H9 (cell line): ENCODE measurements at places on chromosomes 2 and 18. TPM values are rescaled to one million over a fixed set of nuclear protein-coding genes. Genes with fewer than 3 reads are reported as not detected.
A peak's percentile ranks its signal among the peaks of the same experiment; 100 is the strongest.

The GPD2 gene
- total RNA-seq, result 46.0 and 46.3 TPM in 2 replicates

The DSG2 gene
- 104 and 107 TPM in 2 replicates for total RNA-seq

The SIX2 gene
- 0.15 TPM in 1 of 2 replicates, not detected in the other for total RNA-seq

The SNORC gene
- 0.61 and 1.1 TPM in 2 replicates for total RNA-seq

The AKAIN1 gene
- total RNA-seq, result not detected in 2 replicates

The SPATA3 gene
- total RNA-seq, result not detected in 2 replicates

The GKN2 gene
- total RNA-seq, result not detected in 2 replicates

The COL4A4 gene
- 0.92 and 1.2 TPM in 2 replicates for total RNA-seq

The KIDINS220 gene
- total RNA-seq, result 27.9 and 29.3 TPM in 2 replicates

The CABLES1 gene
- 24.1 and 27.1 TPM in 2 replicates for total RNA-seq

The PAX8 gene
- not detected in 2 replicates for total RNA-seq

DNA sequence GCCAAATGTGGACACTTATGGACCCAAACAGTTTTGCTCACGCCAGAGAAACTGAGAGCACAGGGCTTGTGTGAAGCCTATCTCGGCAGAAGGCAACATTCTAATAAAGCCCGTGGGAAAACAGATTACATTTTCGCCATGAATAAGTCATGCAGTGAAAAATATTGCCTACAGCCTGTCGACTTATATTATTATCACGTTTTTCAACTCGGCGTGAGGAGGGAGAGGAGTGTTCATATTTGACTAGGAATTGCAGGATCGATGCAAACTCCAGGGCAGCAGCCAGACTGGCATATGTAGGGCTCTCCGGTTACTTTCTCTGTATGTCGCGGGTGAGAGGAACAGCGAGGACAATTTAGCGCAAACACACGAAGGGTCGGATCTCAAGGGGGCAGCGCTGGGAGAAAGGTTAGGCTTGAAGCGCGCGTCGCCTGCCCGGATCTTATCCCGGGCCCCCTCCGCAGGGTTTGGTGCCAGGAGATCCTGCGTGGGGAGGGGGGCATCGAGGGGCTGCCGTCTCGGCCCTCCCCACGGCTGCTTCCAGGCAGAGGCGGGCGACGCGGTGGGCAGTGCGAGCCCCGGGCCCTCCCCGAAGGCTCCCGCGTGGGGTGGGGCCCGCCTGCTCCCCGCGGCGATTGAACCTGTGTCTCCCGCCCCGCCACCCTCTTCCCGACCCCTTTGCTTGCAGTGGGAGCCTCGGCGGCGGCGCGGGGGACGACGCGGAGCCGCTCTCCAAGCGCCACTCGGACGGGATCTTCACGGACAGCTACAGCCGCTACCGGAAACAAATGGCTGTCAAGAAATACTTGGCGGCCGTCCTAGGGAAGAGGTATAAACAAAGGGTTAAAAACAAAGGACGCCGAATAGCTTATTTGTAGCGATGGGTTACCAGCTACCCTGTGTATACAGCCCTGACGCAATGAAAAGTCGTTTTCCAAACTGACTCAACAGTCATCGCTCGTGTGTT lies 4.4 kb downstream of the ADCYAP1 start:
- H3K36me3 ChIP-seq, result no peaks in the 10 kb centered on the region
- DNase-seq, result peak; percentile 36
- H3K27me3 ChIP-seq, result peaks cover 73% of the 10 kb centered on the region
- no peak overlapping the region for H3K27ac ChIP-seq
- peak overlapping the region; percentile 50 for H3K4me3 ChIP-seq

DNA sequence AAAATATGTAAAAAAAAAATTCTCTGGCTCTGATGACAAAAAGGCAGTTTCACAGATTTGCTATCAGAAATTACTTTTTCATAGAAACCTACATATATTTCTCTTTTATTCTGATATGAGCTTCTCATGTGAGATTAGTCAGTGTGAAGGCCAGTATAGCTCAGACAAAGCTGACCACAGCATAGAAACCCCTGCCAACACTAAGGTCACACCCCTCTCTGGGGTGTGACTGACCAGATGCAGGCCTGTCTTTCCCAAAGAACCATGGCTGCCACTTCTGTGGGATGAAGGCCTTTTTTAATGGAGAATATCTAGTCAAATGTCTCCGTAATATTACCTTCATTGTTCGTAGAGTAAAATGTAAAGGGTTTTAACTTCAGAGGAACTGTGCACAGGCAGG lies 330.3 kb upstream of the KCNJ3 start:
- H3K27ac ChIP-seq, result no peak overlapping the region
- H3K4me3 ChIP-seq, result no peak overlapping the region
- H3K27me3 ChIP-seq, result no peaks in the 10 kb centered on the region

- no peaks in the 10 kb centered on the region for H3K27me3 ChIP-seq
- H3K4me3 ChIP-seq, result no peak overlapping the region
- peaks cover 3% of the 10 kb centered on the region for H3K4me1 ChIP-seq
- no peak for DNase-seq
- no peaks in the 10 kb centered on the region for H3K36me3 ChIP-seq
- no peak overlapping the region for H3K27ac ChIP-seq
Observed at GRCh38 chr2:50397992-50398765, 633.8 kb downstream of the NRXN1 start.

GRCh38 chr2:232533944-232534710 lies 5.4 kb upstream of the CHRNG start:
- H3K36me3 ChIP-seq, result no peaks in the 10 kb centered on the region
- no peak overlapping the region for H3K27ac ChIP-seq
- no peak for DNase-seq
- no peaks in the 10 kb centered on the region for H3K27me3 ChIP-seq
- H3K4me1 ChIP-seq, result peaks cover 4% of the 10 kb centered on the region; the same call in 1 of the 2 replicates
- H3K4me3 ChIP-seq, result no peak overlapping the region

DNA sequence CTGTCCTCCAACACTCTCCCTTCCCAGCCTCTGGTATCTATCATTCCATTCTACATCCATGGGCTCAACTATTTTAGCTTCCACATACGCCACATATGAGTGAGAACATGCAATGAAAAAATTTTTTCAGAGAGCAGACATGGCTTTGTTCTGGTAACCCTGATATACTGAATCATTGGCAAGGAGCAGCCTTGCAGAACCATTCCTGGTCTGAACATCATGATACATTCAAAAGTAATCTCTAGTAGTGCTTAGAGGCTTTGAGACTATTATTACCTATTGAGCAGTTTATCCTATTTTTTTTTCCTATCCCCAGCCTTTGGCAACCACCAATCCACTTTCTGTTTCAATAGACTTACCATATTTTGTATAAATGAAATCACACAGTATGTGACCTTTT lies 393.1 kb upstream of the KCNH7 start:
- no peak overlapping the region for H3K27ac ChIP-seq
- no peaks in the 10 kb centered on the region for H3K4me1 ChIP-seq
- no peaks in the 10 kb centered on the region for H3K27me3 ChIP-seq
- no peaks in the 10 kb centered on the region for H3K36me3 ChIP-seq
- no peak overlapping the region for H3K4me3 ChIP-seq
- no peak for DNase-seq

- H3K27me3 ChIP-seq, result no peaks in the 10 kb centered on the region
- no peak overlapping the region for H3K27ac ChIP-seq
- no peak for DNase-seq
- peaks cover 4% of the 10 kb centered on the region; the same call in 1 of the 2 replicates for H3K4me1 ChIP-seq
- H3K4me3 ChIP-seq, result no peak overlapping the region
Observed at GRCh38 chr18:44869533-44869932, 188.8 kb downstream of the SETBP1 start.

- peaks cover 7% of the 10 kb centered on the region; the same call in 1 of the 2 replicates for H3K4me1 ChIP-seq
- no peaks in the 10 kb centered on the region for H3K36me3 ChIP-seq
- no peak for DNase-seq
- no peak overlapping the region for H3K4me3 ChIP-seq
- H3K27me3 ChIP-seq, result no peaks in the 10 kb centered on the region
Observed at GRCh38 chr18:25283781-25284180, 68.2 kb downstream of the ZNF521 start.

- no peak overlapping the region for H3K27ac ChIP-seq
- H3K27me3 ChIP-seq, result no peaks in the 10 kb centered on the region
- peaks cover 3% of the 10 kb centered on the region; the same call in 1 of the 2 replicates for H3K4me1 ChIP-seq
- no peak for DNase-seq
Observed at GRCh38 chr18:31500051-31500688, 2.2 kb downstream of the DSG2 start.

DNA sequence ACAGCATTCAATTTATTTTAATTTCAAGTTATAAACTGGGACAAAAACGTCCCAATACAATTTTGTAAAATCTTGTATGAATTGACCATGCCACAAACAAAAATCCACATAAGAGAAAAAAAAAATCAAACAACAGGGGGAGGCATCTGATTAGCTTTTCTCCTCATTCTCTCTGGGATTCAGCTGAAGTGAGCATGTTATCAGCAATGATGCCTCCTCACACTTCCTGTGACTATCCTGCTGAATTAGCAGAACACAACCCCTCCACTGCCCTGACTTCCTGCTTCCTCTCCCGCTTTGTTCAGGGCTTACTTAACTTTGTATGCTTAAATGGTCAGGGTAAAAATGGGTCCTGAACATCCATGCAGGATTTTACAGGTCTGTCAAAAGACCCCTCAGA lies 132.2 kb upstream of the ITGB6 start:
- H3K4me3 ChIP-seq, result no peak overlapping the region
- no peaks in the 10 kb centered on the region for H3K27me3 ChIP-seq
- H3K36me3 ChIP-seq, result no peaks in the 10 kb centered on the region
- no peak overlapping the region for H3K27ac ChIP-seq
- no peak for DNase-seq

GRCh38 chr18:36382854-36383253 lies 85.3 kb downstream of the FHOD3 start:
- no peak overlapping the region for H3K27ac ChIP-seq
- H3K4me3 ChIP-seq, result no peak overlapping the region
- no peaks in the 10 kb centered on the region for H3K4me1 ChIP-seq
- DNase-seq, result no peak

- no peaks in the 10 kb centered on the region for H3K4me1 ChIP-seq
- no peak overlapping the region for H3K27ac ChIP-seq
- no peak for DNase-seq
- H3K27me3 ChIP-seq, result no peaks in the 10 kb centered on the region
- no peak overlapping the region for H3K4me3 ChIP-seq
Observed at GRCh38 chr18:11957636-11958035, 23.7 kb upstream of the IMPA2 start.

- H3K4me1 ChIP-seq, result no peaks in the 10 kb centered on the region
- no peak overlapping the region for H3K27ac ChIP-seq
- H3K27me3 ChIP-seq, result no peaks in the 10 kb centered on the region
- H3K36me3 ChIP-seq, result no peaks in the 10 kb centered on the region
- no peak for DNase-seq
Observed at GRCh38 chr18:77223221-77223639, 26.4 kb upstream of the GALR1 start.

- H3K27me3 ChIP-seq, result no peaks in the 10 kb centered on the region
- DNase-seq, result no peak
- H3K27ac ChIP-seq, result no peak overlapping the region
- H3K4me3 ChIP-seq, result no peak overlapping the region
Observed at GRCh38 chr18:48455555-48456478, 46.6 kb upstream of the ZBTB7C start.

GRCh38 chr2:3483986-3484960 lies 35.1 kb downstream of the ADI1 start:
- H3K4me3 ChIP-seq, result no peak overlapping the region
- no peaks in the 10 kb centered on the region for H3K4me1 ChIP-seq
- peaks cover 23% of the 10 kb centered on the region for H3K36me3 ChIP-seq

GRCh38 chr2:151672277-151672676 lies 62.0 kb downstream of the NEB start:
- no peak overlapping the region for H3K4me3 ChIP-seq
- no peaks in the 10 kb centered on the region for H3K27me3 ChIP-seq
- no peaks in the 10 kb centered on the region for H3K36me3 ChIP-seq
- H3K27ac ChIP-seq, result no peak overlapping the region

- no peak overlapping the region for H3K27ac ChIP-seq
- H3K27me3 ChIP-seq, result no peaks in the 10 kb centered on the region
- no peaks in the 10 kb centered on the region for H3K4me1 ChIP-seq
- DNase-seq, result no peak
- H3K36me3 ChIP-seq, result no peaks in the 10 kb centered on the region
- no peak overlapping the region for H3K4me3 ChIP-seq
Observed at GRCh38 chr2:95310216-95310615, 13.1 kb downstream of the KCNIP3 start.

GRCh38 chr2:10124538-10125045 lies 2.1 kb downstream of the RRM2 start:
- H3K4me3 ChIP-seq, result peak overlapping the region; percentile 96
- H3K27me3 ChIP-seq, result no peaks in the 10 kb centered on the region
- no peaks in the 10 kb centered on the region for H3K4me1 ChIP-seq

- no peak overlapping the region for H3K4me3 ChIP-seq
- no peaks in the 10 kb centered on the region for H3K36me3 ChIP-seq
- no peak for DNase-seq
Observed at GRCh38 chr2:215140166-215140707, 1.8 kb upstream of the ABCA12 start.

DNA sequence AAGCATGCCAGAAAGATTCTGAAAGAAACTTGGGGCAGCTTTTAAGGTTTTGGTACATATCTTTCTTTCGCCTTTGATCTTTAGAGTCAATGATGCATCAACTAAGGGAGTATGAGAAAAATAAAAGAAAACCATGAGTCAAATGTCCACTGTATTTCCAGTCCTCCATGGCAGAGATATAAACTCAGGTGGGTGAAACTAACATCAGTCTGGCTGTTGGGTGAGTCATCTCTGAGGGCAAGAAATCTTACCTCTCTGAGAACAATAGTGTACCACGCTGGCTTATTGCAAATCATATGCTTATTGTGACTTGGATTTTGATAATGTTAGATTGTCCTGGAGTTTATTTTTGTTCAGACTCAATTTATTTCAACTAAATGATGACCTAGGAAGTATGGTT lies 521.0 kb downstream of the PLCL1 start:
- no peak overlapping the region for H3K27ac ChIP-seq
- H3K4me3 ChIP-seq, result no peak overlapping the region
- no peaks in the 10 kb centered on the region for H3K27me3 ChIP-seq
- no peak for DNase-seq
- no peaks in the 10 kb centered on the region for H3K36me3 ChIP-seq

- no peak for DNase-seq
- no peaks in the 10 kb centered on the region for H3K36me3 ChIP-seq
- H3K4me3 ChIP-seq, result no peak overlapping the region
- H3K27ac ChIP-seq, result no peak overlapping the region
- no peaks in the 10 kb centered on the region for H3K27me3 ChIP-seq
Observed at GRCh38 chr2:155060896-155061295, 362.4 kb downstream of the KCNJ3 start.

DNA sequence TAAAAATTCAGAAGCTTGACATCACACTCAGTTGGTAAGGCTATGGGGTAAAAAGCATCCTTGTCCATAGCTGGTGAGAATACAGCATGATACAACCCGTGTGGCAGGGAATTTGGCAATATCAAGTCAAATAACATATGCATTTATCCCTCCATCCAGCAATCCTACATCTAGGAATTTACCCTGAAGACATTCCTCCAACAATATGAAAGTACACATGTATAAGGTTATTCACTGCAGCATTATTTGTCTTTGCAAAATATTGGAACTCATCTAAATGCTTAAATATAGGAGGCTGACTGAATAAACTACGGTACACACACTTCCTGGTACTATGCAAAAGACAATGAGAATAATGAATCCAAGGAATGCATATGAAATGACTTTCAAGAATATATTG lies 101.0 kb downstream of the MEP1B start:
- no peak overlapping the region for H3K4me3 ChIP-seq
- DNase-seq, result no peak
- H3K4me1 ChIP-seq, result no peaks in the 10 kb centered on the region
- H3K27me3 ChIP-seq, result no peaks in the 10 kb centered on the region
- H3K36me3 ChIP-seq, result peaks cover 2% of the 10 kb centered on the region

- H3K4me3 ChIP-seq, result no peak overlapping the region
- no peak overlapping the region for H3K27ac ChIP-seq
- H3K4me1 ChIP-seq, result no peaks in the 10 kb centered on the region
- H3K36me3 ChIP-seq, result peaks cover 14% of the 10 kb centered on the region
Observed at GRCh38 chr2:64634345-64635267, 19.1 kb downstream of the SERTAD2 start.

GRCh38 chr18:28143725-28144124 lies 33.2 kb downstream of the CDH2 start:
- H3K4me1 ChIP-seq, result no peaks in the 10 kb centered on the region; the same call in 1 of the 2 replicates
- DNase-seq, result no peak
- no peak overlapping the region for H3K27ac ChIP-seq
- no peaks in the 10 kb centered on the region for H3K27me3 ChIP-seq
- no peaks in the 10 kb centered on the region; the same call in 1 of the 2 replicates for H3K36me3 ChIP-seq
